Left cardiac atrium (tissue), 4 donors: ENCODE measurements at places on chromosomes 5 and 9. TPM values are rescaled to one million over a fixed set of nuclear protein-coding genes. Genes with fewer than 3 reads are reported as not detected.

The ADGRD2 gene
- not detected for total RNA-seq

DNA sequence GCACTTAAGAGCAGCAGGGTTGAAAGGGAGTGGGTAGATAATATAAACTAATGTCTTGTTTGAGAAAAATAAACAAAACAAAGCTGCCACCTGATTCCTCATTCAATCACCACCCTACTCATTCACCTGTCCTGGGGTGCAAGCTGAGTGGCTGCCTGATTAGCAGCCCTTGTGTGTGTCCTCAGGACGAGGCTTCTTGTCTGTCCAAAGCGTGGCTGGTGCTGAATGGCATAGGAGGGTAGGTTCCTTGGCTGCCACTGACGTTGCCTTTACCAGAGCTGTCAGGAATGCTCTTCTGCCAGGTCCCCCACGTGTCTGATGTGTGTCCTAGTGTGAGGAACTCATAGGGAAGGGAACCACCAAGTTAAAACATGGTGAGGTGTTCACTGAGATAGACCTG lies 146.6 kb upstream of the SLC24A2 start:
- DNase-seq = no peak

GRCh38 chr5:37940931-37941623 lies 101.2 kb upstream of the GDNF start:
- no peak for DNase-seq

DNA sequence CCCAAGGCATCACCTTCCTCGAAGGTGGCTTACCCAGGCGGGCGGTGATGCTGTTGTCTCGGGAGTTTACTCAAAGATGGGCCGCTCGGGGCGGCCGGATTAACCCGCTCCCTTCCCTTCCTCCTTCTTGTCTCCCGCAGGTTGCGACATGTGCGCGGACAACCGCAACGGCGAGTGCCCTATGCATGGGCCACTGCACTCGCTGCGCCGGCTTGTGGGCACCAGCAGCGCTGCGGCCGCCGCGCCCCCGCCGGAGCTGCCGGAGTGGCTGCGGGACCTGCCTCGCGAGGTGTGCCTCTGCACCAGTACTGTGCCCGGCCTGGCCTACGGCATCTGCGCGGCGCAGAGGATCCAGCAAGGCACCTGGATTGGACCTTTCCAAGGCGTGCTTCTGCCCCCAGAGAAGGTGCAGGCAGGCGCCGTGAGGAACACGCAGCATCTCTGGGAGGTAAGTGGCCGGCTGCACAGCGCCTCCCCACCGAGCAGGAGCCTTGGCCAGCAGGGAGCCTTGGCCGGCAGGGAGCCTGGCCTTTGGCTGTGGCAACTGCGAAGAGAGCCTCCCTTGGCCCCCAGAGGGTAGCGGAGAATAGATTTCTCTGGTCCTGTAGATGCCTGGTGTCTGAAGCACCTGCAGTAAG lies 10.6 kb downstream of the PRDM6 start:
- DNase-seq = peak; percentile 33

The ZNF658 gene
- 10.7 TPM for total RNA-seq

The SUSD1 gene
- 9.4 TPM for total RNA-seq

The SLC6A7 gene
- not detected for total RNA-seq

The ALDH1B1 gene
- total RNA-seq = 21.0 TPM

GRCh38 chr9:135612981-135613910 lies 26.1 kb downstream of the GLT6D1 start:
- no peak for DNase-seq

GRCh38 chr5:35360671-35361070 lies 130.4 kb upstream of the PRLR start:
- no peak for DNase-seq

The IRX1 gene
- total RNA-seq = not detected
